A673 (cell line): ENCODE measurements at places on chromosomes 7 and 10. TPM values are rescaled to one million over a fixed set of nuclear protein-coding genes. Genes with fewer than 3 reads are reported as not detected.

The CTAGE4 gene
- total RNA-seq: not detected in 2 replicates

The NYAP1 gene
- total RNA-seq: 1.3 and 3.2 TPM in 2 replicates

The PRSS37 gene
- not detected in 2 replicates for total RNA-seq

The MKI67 gene
- total RNA-seq: 242 and 249 TPM in 2 replicates

GRCh38 chr10:30154561-30154960 is 95.2 kb upstream of the JCAD start:
- DNase-seq: no peak

GRCh38 chr7:38502289-38502688 is 128.9 kb downstream of the AMPH start:
- DNase-seq: no peak

DNA sequence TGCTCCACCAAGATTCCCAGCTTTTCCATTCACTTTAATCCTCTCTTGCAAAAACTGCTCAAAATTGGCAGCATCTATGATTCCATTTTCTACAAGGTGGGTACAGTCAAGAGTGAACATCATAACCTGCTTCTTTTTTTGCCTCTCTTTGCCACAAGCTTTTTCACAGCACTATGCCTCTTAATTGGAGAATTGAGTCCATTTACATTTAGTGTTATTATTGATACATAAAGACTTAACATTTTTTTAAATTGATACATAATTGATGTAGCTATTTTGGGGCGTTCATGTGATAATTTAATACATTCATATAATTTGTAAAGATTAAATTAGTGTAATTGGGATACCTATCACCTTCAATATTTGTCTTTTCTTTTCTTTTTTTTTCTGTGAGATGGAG is 18.8 kb downstream of the AS3MT start:
- DNase-seq: no peak
